Activated B cell treated with CpG ODN at 0.5 μM for 24 hours (primary cell): ENCODE measurements at places on chromosomes 4 and X. TPM values are rescaled to one million over a fixed set of nuclear protein-coding genes. Genes with fewer than 3 reads are reported as not detected.

Gene EDNRA
- total RNA-seq: not detected in 2 replicates

DNA sequence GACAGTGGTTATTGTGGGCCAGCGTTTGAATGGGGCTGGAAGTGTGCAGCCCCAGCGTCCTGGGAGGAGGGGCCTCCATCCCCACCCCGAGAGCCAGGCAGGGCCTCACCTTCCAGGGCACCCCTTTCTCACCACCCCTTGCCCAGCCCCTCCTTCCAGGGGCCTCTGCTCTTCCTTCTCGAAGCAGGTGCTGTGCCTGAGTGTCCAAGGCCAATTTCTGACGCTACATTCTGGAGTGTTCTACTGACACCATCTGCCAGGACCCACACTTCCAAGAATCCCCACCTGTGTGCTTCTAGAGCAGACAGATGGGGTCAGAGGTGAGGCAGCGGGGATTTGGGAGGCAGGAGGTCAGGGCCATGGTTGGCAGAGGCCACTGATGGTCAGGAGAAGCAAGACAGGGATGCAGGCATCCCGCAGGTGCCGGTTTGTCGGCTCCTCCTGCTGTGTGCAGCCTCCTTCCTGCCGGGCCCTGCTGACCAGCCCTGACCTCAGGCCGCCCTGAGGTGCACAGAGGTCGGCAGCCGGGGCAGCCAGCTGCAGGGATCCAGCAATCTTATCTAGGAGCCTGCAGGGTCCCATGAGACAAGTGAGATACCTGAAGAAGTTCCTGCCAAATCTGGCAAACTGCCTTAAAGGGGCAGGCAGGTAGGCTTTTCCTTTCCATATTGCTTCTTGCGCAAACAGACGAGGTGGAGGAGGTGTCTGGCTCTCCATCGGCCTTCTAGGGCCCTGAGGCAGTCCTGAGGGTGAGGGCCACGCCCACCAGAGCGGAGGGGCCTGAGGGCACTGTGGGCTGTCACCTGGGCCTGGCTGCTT, 18.8 kb downstream of the MSANTD1 start:
- no peak for DNase-seq

- no peak for DNase-seq
Observed at GRCh38 chr4:125958519-125958918, 643.8 kb downstream of the FAT4 start.

- no peak for DNase-seq
Observed at GRCh38 chr4:36053930-36054329, 190.4 kb downstream of the ARAP2 start.

DNA sequence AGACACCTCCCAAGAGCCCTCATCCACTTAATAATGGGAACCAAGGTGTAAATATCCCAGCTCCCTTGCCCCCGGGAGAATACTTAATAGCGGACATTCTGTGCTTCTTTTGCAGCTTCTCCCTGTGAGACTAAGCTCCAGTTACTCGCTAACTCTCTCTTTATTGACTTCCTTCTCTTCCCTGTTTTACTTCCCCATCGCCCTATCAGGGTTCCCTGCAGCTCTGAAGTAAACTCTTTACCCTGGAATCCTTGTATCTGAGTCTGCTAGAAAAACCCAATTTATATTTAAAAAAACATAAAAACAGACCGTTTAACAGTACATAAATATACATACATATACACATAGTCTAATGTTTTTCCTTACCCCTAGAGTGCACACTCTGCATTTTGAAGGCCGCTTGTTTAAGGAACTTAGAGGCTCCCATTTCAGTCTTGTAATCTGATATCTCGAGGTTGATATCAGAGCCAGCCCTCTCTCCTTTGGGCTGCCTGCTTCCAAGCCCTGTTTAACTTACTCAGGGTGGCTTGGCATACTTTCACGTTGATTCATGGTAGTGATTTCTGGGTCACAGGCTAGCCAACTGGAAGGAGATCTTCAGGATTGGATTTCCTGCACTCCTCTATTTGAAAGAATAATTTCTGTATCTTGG, 177.4 kb upstream of the SCML1 start:
- no peak for DNase-seq
